ENCODE measurements at places on chromosomes 7 and 10. TPM values are rescaled to one million over a fixed set of nuclear protein-coding genes. Genes with fewer than 3 reads are reported as not detected.

ZNF503 gene
- total RNA-seq = 25.2 TPM

TAF5 gene
- total RNA-seq = 1.6 TPM

TMEM176B gene
- total RNA-seq = 32.7 TPM

GRCh38 chr7:108203537-108203936 lies 73.4 kb upstream of the LAMB4 start:
- DNase-seq = no peak

DNA sequence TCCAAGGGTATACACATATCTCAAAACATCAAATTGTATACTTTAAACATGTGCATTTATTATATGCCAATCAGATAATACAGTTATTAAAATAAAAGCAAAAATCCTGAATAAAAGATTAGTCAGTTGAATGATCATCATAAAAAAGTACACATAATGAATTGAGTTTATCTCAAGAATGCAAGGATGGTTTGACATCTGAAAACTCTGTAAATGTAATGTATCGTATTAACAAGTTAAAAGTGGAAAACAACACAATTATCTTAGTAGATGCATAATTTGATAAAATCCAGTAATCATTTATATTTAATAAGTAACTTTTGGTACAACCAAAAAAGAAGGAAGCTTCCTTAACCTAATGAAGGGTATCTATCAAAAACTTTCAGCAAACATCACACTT lies 86.6 kb downstream of the COL28A1 start:
- no peak for DNase-seq

All from ureter (tissue), 1 donor.